ENCODE measurements at places on chromosomes 6 and 20.
A peak's percentile ranks its signal among the peaks of the same experiment; 100 is the strongest.

- no peak for DNase-seq
These were observed 137.3 kb upstream of the TOP1 start for GRCh38 chr20:40891351-40891750.

- no peak for DNase-seq
These were observed 18.8 kb downstream of the HLA-E start for GRCh38 chr6:30507849-30508827.

DNA sequence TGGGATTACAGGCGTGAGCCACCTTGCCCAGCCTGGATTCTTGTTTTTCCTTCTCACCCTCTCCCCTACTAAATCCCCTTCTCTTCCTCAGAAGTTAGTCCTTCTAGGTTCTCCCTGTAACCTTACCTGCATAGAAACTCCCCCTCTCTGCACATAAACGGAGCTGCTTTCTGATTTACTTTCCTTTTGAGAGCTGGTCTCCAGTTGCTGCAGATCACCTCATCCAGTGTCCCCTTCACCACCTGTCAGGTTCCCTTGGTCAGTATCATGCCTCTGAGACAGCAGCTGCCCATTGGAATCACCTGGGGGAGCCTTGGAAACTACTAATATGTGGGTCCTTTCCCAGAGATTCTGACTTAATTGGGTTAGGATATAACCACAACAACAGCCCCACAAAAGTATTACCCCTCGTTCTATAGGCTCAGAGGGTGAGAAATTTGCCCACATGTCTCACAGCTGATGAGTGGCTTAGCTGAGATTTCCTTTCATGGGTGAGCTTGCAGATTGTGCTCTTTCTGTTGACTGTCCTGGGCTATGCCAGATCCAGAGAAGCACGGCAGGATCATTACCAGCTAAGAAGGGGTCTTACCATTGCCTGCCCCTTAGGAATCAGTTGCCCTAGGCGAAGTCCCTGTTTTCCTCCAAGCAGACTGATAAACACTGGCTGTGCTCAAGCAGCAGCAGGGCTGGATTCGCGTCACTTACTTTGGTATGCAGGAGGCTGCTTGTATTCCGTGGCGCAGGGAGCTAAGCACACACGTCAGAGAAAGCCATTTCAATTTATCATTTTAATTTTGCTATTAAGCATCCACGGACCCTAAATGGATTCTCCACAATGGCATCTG, 51.3 kb downstream of the AKAP12 start:
- DNase-seq = no peak

DNA sequence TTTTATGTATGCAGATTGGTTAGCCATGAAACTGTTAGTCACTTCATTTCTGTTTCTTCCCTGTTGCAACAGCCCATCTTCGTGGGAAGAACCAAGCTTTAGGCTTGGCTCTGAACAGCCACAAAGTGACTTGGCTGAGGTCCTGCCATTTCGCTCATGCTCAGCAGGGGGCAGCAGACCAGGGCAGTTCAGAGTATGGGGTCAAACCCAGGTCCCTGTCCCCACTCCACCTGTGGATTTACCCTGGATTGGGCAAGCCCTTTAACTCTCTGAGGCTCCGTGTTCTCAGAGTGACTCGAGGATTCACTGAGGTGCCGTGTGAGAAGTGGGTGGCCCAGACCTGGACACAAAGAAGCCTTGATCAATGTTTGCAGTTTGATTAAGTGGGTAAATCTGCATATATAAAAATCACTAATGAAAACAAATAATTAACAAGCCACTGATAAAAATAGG, 19.8 kb upstream of the MAP1LC3A start:
- DNase-seq = peak; percentile 58

GRCh38 chr20:25058051-25058846, at the start of gene ACSS1:
Gene ACSS1, minus strand, starts transcription at chr20:25058139. Its CDS starts 37 bp downstream, at chr20:25058102.
- peak; percentile 87 for DNase-seq

- DNase-seq = no peak
These were observed 211.4 kb upstream of the CDYL start for GRCh38 chr6:4564801-4565271.

DNA sequence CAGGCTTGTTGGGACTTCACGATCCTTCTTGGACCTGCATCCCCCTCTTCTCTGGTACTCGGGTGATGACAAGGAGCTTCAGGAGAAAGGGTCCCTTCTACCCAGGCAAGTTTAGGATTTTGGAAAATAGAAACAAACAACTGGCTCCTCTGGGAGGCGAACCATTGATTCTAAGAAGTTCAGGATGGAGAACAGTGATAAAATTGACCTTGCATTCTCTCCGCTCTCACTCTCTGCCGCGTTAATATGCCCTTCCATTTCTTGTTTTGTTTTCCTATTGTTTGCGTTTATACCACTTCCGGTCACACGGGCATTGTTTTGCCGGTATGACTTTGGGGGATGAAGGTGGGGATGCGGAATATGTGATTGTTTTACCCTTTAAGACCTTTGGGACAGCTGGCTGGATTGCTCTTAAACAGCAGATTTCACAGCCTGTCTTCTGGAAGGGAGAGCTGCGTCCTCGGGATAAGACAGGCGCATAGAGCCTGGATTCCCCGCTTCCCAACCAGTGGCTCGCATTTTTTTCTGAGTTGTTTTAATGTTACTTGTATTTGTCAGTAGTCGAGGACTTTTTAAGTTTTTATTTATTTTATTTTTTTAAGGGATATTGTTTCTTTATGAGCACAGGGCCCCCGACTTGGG, 144.3 kb upstream of the ZNF184 start:
- DNase-seq = no peak

GRCh38 chr20:21099751-21100577, 6.2 kb downstream of the LINC00237 start:
- no peak for DNase-seq

- no peak for DNase-seq
These were observed 59.1 kb downstream of the AGPAT4 start for GRCh38 chr6:161214722-161215121.

- DNase-seq = no peak
These were observed 117.1 kb upstream of the PREP start for GRCh38 chr6:105519954-105520353.

GRCh38 chr6:116996842-116997241, 119.8 kb downstream of the RFX6 start:
- no peak for DNase-seq

DNA sequence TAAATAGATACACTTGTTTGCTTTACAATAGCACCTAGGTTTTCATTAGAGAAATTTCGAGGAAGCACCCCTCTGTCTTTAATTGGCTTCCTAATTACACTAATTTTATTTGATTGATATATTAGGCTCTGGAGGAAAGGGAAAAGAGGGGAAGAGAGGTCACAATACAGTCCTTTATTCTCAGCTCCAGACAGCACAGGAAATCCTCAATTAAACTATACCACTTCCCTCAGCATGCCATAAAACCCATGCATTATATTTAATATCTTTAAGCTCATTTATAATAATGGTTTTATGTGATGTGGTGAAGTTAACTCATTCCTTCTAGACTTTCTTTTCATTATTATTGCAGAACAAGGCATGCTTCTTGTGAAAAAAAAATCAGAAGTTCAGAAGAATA, 17.7 kb upstream of the PDE7B start:
- no peak for DNase-seq

All from pancreas (tissue), 10 donors.